Neural crest cell (in vitro differentiated cells): ENCODE measurements at places on chromosomes 5 and 9.

DNA sequence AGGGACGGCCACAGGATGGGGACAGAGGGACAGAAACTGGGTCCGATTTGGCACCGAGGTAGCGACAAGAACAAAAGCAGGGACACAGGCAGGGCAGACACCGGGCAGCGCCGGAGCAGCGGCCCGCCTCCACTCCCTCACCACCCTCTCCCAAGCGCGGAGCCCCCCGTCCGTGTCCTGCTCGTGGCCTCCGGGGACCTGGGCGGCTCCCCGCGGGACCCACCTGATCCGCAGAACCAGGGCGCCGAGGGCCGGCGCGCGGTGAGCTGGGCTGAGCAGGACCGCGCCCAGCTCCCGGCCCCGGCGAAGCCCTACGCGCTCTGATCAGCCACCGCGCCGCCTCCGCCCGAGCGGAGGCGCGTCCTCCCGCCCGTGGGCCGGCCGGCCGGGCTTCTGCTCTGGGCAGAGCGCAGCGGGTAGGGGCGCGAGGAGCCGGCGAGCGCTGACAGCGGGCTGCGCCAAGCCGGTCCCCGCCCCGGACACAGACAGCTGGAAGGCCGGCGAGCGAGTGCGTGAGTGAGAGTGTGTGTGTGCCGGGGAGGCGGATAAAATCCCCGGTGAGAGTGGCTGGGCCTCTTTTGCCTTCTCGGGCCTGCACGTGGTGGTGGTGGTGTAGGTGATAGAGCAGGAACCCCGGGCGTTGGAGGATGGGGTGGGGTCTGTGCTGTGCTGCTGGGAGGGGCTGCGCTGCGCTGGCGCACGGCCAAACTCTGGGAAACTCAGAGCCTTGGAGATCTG is at the start of gene GGTA1:
GGTA1 (minus strand) TSS at position 418 of the 738 bp plus-strand sequence. CDS start 31,922 bp downstream, outside the sequence.
- peak; percentile 43 for DNase-seq

GRCh38 chr5:81759632-81760005 is 8.7 kb upstream of the SSBP2 start:
- no peak for DNase-seq

DNA sequence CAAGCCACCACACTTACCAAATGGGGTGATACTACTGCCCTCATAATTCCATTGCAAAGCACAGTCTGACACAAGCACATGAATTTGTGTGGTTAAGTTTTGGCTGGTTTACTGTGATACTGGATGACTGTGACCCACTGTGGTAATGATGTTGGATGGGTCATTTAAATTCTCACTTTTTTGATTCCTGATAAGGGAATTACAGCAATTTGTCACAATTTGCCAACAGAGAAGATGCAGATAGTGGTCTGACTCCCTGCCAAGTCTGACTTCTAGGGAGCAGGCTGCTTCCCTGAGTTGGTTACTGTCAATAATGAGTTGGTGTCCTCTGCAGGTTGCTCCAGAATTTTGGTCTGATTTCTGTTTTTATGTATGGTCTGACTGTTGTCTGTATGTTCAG is 731.9 kb downstream of the MTRR start:
- DNase-seq, result no peak

GRCh38 chr5:119342406-119342805 is 13.4 kb upstream of the TNFAIP8 start:
- DNase-seq, result no peak

- no peak for DNase-seq
Observed at GRCh38 chr9:95225076-95225725, 92.3 kb downstream of the FANCC start.

- no peak for DNase-seq
Observed at GRCh38 chr5:83513081-83513480, 41.5 kb downstream of the VCAN start.

DNA sequence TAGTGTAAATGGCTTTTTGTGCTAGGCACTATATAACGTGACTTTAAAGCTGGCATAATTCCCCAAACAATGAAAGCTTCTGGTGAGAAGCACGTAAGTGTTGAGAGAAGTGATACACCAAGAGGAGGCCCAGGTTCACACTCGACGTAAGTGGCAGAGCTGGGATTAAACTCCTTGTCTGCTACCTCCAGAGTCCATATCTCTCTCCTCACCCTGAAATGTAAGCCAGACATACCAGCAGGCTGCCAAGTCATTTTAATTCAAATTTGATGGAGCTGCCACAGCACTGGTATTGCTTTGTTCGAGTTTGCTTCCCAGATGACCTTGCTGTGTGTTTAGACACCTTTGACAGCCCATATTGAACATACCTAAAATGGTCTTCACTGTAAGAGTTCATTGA is 319.7 kb downstream of the GLIS3 start:
- no peak for DNase-seq

GRCh38 chr5:94692581-94692980 is 74.1 kb downstream of the SLF1 start:
- DNase-seq, result no peak

GRCh38 chr9:14251154-14252071 is 62.5 kb downstream of the NFIB start:
- DNase-seq, result no peak

GRCh38 chr9:101528015-101528414 is 5.6 kb upstream of the RNF20 start:
- DNase-seq, result no peak

GRCh38 chr5:84436866-84437265 is 52.2 kb upstream of the EDIL3 start:
- DNase-seq, result no peak

DNA sequence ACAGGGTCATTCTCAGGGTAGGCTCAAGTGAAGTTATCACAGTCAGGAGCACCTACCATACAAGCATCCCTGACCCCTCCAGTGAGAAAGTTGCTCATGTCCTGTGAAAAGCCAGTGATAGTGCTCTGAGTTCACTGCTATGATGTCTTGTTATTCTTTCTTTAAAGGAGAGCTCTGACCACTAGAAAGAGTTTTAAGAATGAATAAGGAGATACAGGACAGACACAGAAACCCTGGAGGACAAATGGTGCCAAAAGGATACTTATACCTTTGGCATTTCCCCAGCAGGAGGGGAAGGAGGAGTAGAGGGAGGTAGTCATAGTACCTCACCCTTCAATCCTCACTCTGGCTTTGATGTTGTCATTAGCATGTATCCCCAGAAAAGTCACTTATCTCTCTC is 84.0 kb upstream of the AGXT2 start:
- DNase-seq, result no peak

DNA sequence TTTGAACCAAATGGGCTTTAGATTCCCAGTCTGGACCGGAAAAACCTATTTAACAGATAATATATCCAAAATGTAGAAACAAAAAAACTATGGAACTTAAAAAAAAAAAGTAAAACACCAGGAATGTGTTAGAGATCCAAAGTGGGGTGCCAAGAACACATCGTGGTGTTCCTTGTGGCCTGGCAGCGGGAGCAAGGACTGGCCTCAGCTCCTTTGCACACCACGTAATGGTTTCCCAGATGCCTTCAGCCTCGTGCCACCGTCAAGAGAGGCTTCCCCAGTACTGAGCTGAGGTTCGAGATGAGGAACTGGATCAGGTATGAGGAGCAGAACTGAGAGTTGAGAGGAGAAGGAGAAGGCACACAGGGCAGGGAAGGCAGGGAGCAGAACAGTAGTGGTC is 3.5 kb downstream of the ASPN start:
- DNase-seq, result no peak

- no peak for DNase-seq
Observed at GRCh38 chr5:172886974-172887501, 53.0 kb downstream of the ERGIC1 start.
